Astrocyte (in vitro differentiated cells and primary cell): ENCODE measurements at places on chromosomes 6 and 20.

DNA sequence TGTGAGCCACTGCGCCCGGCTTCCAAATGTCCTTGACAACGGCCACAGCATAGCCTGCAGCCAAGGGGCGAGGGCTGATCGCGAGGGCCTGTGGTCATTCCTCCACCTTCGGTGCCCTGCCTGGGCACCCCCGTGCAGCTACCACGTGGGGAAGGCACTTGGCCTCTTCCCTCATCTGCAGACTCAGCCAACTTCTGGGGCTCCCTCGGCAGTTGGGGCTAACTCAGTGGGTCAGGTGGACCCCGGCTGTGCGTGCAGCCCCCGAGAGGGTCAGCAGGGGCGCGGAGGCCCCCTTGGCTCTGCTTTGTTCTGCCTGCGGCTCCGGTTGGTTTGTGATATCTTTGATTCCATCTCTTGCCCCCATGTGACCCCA, 52.9 kb upstream of the BHLHE23 start:
- no peak for DNase-seq

- no peak for DNase-seq
Measured at GRCh38 chr6:22023937-22024336, 272.9 kb downstream of the PRL start.

DNA sequence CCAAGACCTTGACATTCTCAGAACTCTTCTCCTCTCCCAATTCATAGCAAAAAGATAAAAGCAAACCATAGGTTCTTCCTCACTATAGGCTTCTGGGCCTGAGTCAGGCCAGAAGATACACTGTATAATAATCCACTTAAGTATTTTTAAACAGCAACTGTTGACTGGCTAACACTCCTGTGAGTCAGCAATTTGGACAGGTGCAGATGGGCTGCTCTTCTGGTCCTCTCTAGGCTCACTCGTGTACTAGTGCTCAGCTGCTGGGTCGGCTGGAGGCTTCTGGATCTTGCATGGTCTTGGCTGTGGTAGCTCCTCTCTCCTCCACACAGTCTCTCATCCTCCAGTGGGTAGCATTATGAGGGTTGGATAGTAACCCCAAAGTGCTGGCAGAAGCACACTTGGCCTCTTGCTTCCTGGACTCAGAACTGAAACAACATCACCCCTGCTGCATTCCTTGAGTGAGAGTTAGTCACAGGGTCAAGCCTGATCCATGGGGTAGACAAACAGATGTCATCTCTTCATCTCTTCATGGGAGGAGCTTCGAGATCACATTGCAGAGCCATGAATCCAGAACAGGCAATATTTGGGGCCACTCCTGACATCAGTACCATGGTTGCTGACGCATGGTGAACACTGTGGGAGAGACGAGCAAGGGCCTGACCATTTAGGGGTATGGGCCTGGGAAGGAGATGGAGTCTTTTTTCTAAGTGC, 86.9 kb downstream of the C6orf118 start:
- no peak for DNase-seq

- DNase-seq: no peak
Measured at GRCh38 chr6:150427843-150428242, 59.0 kb downstream of the IYD start.

- no peak for DNase-seq
Measured at GRCh38 chr6:162389343-162390085, 338.1 kb downstream of the PRKN start.

GRCh38 chr6:43437700-43438099, 10.4 kb downstream of the ABCC10 start:
- DNase-seq: no peak

GRCh38 chr6:43800746-43801494, 30.9 kb downstream of the VEGFA start:
- DNase-seq: no peak

- DNase-seq: no peak
Measured at GRCh38 chr6:152343735-152344360, 293.3 kb downstream of the SYNE1 start.

GRCh38 chr6:111499269-111499793, 16.3 kb upstream of the REV3L start:
- DNase-seq: no peak

DNA sequence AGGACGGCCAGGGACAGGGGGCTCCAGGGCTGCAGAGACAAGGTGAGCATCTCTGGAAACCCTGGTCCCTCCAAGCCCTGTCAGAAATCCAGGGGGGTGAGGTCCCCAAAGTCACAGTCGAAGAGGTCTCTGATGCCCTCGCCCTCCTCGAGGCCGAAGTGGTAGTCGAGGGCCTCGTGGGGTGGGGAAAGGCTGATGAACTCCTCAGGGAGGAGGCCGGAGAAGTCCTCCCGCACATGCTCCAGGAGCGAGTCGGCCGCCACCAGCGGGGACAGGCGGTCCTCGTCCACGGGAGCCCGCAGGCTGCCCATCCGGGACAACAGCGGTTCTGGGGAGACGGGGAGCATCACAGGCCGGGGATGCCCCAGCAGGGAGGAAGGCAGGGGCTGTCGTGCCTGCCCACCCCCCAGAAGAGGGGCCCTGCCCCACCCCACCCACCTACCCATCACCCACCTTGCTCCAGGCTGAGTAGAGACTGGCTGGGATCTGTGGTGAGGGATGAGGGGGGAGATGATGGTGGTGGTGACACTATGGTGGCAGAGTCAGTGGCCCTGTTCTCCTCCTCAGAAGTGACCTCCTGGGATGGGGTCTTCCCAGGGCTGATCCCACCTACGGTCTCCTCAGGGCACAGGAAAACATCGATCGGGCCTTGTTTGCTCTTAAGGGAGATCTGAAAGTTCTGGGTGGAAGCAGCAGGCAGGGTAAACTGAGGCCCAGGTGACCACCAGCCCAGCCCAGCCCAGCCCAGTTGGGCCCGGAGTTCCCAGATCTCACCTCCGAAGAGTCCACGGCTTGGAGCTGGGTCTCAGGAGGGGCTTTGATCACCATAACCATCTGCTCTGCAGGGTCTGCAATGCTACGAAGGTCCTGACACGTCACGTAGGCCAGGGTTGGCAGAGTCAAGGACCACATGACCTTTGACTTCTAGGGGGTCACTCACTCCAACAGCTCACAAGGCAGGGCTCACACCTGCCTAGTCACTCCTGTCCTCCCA, 2.7 kb upstream of the NECAB3 start:
- no peak for DNase-seq

GRCh38 chr6:16932920-16933319, 168.9 kb upstream of the STMND1 start:
- DNase-seq: no peak

DNA sequence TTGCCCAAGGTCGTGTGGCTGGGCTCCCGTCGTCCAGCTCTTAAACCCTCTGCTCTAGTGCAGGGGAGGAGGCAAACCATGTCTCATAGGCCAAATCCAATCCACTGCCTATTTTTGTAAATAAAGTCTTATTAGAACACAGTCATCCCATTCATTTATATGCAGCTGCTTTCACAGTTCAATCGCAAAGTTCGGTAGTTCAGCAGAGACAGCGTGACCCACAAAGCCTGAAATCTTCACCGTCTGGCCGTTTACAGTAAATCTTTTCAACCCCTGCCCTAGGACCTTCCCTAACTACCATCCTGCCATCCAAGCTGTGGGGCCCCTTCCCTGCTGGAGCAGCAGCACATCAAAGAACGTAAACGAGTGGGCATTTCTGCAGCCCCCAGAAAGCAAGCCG, 65.9 kb downstream of the EYA2 start:
- DNase-seq: no peak

- DNase-seq: no peak
Measured at GRCh38 chr6:126100386-126100785, 114.0 kb downstream of the TRMT11 start.

DNA sequence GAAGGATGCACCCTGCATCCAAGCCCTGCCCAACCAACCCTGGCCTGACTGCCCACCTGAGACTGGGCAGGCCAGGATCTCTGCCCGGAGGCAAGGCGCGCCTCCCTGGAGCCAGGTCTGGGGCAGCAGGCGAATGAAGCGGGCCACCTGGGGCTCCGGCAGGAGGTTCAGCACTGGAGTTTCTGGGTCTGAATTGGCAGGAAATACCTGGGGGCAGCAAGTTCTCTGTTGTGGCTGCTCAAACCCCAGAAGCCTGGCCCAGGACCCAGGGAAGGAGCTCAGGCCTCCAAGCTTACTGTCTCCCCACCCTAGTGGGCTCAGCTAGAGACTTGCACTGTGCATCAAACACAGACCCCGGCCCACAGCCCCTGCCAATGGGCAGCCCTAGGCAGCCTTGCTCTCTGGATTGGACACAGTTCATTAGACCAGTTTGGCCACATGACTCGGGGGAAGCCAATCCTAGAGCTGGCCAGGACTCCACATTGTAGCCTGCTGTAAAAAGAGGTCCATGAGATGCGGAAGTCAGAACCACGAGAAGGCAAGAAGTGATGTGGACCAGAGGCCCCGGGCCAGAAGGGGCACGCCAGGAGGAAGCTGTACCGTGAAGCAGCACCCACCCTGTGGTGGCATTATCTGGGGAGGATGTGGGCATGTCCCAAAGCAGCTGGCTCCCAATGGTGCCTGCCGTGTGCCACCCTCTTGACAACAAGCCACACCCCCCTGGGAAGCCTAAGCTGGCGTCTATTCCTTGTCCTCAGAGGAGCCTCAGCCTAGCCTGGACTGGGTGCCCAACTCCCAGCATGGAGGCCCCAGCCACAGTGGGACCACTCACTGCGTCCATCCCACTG, 3.1 kb downstream of the CPXM1 start:
- DNase-seq: no peak

DNA sequence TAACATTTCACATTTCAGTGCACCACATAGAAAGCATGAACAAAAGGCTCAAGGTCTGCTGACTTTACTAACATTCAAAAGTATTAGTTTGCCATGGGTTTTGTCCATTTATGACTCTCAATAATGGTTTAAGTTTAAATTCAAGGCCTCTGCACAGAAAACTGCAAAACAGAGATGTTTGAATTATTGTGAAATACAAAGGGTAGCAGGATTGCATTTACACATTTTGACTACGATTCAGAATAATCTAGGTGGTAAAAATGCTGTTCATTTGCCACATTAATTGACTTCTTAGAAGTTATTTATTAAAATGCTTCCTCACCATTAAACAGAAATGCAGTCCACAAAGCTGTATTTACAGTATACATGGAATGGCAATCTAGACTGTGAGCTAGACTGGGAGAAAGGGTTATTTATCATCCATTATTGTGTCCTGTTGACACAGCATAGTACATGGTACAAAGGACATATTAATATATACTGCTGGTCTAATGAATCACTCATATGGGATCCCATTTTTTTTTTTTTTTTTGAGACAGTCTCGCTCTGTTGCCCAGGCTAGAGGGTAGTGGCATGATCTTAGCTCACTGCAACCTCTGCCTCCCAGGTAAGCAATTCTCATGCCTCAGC, 18.0 kb downstream of the USP49 start:
- no peak for DNase-seq

DNA sequence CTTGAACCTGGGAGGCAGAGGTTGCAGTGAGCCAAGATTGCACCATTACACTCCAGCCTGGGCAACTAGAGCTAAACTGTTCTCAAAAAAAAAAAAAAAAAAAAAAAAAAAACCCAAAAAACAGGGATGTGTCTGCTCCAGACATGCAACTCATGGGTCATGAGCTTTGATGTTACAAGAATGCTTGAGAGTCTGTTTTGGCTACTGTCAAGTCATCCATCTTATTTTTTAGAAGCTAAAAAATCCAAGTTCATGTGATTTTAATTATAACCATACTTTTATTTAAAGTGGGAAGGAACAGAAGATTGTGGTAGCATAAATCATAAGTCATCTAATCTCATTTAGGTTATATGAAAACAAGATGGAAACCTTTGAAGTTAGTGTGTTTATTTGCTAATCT, 120.6 kb downstream of the PDE7B start:
- DNase-seq: peak; percentile 23

GRCh38 chr6:119612911-119613381, 263.4 kb upstream of the MAN1A1 start:
- DNase-seq: no peak

DNA sequence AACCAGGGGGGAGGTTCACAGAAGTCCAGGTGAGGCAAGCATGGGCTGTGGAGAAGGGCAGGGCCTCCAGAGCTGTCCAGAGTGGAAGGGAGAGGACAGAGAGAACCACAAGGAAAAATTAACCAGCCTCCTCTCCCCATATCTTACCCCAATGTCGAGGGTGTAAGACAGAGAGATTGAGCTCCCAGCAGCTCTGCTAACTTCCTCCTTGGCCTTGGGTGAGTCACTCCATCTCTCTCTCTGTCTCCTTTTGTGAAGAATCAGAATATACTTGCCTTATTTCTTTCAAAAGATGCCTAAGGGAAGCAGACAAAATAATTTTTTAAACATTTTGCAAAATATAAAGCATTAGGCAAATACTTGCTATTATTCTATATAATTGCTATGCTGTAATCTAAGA, 58.3 kb upstream of the IYD start:
- no peak for DNase-seq

DNA sequence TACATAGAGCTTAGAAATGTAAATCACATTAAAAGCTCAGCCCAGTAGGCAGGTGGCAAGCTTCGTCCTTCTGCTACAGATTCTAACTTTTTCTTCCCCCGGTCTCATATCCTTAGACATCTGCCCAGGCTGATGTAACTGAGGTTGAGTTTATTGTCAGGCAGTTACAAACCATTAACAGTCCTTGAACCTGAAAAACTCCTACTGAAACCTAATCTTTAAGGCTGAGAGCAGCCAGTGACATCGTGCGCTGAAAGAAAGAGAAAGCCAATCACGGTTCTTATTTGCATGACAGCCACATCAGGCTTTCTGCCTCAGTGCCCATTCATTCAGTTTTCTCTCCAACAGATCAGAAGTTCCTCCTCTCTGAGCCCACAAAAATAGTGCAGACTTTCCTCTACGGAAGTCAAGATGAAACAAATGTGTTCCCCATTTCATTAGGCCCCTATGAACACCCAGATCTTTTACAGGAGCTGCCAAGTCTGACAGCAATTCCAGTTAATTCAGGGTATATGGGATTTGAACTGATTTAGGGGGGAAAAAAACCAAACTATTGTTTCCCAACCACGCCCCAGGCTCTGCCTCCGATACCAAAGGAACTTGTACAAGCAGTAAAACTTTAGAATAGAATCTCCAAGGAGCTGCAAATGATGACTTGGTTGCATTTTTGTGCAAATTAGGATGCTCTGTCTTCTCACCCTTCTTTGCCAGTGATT, at the start of gene NHSL1:
Gene NHSL1, minus strand, starts transcription at position 192 of the 716 bp plus-strand sequence. CDS start 204 bp downstream, outside the sequence.
- DNase-seq: peak; percentile 63

- peak; percentile 53 for DNase-seq
Measured at GRCh38 chr6:88358846-88359245, 192.7 kb upstream of the CNR1 start.

DNA sequence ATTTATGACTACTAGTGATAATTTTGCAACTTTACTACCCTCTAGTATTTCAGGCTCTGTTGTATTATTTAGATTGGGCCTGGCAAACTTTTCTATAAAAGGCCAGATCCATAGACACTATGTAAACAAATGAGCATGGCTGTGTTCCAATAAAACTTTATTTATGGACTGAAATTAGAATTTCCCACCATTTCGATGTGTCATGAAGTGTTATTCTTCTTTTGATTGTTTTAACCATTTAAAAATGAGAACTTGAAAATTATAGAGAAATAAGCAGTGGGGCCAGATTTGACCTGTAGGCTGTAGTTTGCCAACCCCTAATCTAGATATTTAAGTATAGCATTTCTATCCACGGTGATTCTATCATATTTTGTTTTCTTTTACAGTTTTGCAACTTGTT, 61.5 kb upstream of the TFB1M start:
- no peak for DNase-seq
